ENCODE measurements at places on chromosomes 7 and 10.

DNA sequence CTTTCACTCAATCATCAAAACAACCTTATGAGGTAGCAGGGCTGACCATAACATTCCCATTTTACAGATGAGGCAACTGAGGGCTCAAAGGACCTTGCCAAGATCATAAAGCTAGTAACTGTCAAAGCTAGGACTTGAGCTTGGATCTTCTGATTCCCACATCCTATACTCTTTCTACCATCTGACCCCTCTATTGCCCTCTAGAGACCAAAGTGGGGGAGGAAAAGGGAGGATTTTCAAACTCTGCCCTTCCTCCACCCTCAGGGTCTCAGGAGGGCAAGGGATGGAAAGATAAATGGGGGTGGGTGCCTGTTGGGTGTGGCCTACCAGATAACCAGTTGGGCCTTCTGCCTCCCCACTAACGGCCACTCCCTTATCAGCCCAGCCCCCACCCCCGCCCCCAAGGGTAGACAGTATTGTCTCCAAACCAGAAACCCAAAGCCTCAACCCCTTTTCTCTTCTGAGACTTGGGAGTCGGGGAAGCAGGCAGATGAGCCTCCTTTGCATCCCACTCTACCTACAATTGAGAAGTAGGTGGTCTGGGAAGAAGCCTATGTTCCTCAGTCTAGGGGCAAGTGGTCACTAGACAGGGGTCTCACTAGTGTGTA lies 7.9 kb downstream of the LDB1 start:
- DNase-seq = no peak

DNA sequence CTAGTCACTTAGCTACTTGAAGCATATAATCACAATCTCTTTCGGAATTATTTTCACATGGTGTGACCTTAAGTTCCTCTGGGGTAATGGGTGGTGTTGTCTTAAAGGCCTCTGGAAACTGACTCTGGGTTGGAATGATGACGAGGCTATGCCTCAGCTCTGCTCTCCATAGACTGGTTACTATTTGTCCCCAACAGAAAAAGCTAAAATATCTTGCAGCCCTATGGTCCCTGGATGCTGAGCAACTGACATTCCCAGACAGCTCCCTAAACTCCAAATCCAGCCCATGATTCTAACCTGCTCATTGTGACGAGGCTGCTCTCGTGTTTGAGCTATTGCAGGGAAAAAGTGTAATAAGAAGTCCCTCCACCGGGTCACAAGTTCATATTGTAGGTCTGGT lies 51.6 kb downstream of the HBP1 start:
- DNase-seq = no peak

DNA sequence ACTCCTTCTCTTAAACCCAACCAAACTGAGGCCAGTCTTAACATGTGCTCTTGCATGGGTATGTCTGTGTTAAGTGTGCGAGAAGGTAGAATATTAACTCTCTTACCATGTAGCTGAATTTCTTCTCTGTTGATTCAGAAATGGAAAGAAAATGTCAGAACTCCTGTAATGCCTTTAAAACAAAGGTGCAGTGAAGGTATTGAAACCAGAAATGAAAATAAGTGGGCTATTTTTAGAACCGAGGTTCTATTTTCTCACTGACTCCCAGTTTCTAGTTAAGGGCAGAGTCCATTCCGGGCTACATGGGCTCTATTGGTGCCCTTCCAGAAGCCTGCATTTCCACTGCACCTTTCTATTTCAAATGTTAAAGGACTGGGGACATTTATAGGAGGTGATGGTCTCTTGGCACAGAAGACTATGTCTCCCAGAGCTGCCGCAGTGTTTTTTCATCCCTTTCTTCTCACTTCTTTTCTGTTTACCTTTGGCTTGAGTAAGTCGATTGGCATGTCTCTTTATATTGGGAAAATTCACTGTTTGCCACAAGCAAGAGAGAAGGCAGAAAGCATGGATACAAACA lies 174.9 kb downstream of the LRMDA start:
- no peak for DNase-seq

DNA sequence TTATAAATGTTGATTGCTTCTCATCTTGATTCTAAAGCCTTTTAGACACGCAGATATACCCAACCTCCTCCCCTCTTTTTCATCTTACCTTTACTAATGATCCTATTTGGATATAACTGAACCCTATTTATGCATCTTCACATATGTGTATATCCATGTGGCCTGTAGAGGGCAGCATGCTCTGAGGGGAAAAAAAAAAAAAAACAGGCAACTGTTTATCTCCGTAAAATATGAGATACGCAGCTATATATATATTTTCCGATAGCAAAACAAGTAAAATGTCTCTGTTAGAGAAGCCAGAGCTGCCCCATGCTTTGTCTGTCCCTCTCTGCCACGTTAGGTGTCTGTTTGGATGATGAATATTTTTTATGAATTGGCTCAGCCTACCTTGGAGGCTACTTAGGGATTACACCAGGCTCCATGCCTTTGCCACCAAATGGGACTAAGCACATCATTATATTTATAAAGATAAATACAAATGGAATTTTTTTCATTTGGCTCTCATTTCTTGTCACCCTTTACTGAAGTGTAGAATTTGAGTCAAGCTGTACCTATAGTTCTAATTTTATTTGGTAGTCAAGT lies 174.8 kb upstream of the FZD1 start:
- DNase-seq = peak; percentile 28

- DNase-seq = peak; percentile 48
Observed at GRCh38 chr7:95609277-95609971, 13.1 kb upstream of the PDK4 start.

- no peak for DNase-seq
Observed at GRCh38 chr10:93503075-93503474, 6.7 kb downstream of the CEP55 start.

DNA sequence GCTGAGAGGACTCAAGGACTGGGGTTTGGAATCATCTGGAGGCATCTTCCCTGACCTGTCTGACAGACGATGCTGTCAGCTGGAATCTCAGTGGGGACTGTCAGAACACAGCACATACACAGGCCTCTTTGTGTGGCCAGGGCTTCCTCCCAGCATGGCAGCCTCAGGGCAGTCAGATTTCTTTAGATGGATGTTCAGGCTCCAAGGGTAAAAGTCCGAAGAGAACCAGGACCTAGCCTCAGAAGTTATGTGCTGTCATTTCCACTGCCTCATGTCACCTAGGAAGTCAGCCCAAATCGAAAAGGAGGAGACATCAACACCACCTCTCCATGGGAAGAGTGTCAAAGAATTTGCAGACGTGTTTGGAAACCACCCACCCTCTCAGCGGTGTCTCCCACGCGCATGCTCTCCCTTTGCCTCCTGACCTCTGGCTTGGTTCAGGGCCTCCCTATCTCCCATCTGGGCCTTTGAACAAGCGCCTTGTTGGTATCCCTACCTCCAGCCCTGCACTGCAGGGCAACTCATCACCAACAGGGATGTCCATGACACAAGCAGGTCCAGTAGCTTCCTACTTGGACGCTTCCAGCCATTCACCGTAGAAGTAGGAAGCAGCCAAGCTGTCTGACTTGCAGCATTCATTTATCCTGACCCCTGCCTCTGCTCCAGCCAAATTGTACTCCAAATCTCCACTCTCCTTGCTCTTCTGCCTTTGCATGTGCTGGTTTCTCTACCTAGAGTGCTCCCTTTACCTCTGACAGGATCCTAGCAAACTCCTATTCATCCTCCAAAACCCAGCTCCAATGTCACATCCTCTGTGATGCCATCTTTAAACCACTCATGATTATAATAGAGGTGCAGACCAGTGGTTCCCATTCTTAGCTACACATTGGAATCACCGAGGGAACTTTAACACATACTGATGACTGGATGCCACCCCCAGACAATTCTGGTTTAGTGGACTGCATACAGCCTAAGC lies 121.6 kb downstream of the OAT start:
- no peak for DNase-seq

- peak; percentile 30 for DNase-seq
Observed at GRCh38 chr10:60305380-60305892, 84.2 kb downstream of the ANK3 start.

DNA sequence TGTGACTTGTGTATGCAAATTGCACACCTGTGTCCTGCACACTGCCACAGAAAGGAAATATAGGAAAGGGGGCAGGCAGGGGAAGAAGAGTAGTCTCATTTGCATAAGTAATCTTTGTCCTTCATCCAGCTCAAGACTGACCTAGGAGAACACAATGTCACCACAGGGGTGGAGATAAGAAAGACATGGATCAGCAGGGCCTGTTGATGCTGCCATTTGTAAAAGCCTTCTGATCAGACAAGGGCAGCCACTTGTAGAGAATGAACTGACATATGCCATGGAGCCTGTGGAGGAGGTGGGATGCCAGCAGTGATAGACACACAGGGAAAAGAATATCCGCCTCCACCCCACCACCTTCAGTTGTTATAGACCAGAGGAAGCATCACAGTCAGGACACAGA lies 528.9 kb downstream of the HTR7 start:
- DNase-seq = no peak

GRCh38 chr7:152313831-152314604 lies 121.8 kb downstream of the KMT2C start:
- peak; percentile 11 for DNase-seq

DNA sequence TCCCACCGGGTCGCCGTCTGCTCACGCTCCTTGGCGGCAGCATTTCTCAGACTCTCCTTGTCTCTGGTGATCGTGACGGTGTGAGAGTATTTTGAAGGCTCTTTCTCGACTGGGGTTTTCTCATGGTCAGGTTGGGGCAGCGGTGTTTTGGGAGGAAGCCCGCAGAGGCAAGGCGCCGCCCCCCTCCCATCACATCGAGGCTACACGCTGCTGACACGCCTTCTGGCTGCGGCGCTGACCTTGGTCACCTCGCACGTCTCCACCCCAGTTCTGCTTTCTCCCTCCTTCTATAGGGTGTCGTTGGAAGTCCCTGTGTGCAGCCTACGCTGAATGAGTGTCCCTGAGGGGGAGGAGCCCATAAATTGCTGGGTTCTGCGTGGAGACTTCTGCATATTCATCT lies 55.2 kb downstream of the GLRX3 start:
- DNase-seq = no peak

DNA sequence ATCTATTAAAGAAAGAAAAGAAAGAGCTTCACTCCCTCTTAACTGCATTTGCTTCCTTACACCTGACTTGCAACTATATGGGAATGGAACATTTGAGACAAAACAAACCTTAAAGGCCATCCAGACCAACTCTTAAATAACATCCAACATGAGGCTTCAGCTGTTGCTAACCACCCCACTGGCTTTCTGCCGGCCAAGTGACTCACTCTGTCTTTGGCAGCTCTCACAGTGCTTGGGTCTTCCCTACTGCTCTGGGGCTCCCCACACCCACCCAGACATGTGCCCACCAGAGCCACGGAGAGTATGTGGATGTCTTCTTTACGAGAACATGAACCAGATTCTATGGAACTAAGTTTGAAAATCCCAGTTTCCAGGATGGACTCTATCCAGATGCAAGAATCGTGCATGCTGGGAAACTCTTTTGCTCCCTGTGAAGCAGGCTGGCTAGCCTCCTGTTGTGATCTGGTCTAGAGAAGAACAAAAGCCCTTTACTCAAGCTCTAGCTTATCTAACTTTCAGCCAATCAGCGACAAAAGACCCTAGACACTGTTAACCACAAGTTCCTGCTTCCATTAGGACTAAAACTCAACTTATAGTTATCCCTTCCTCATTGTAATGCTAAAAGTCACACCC lies 245.7 kb downstream of the TCERG1L start:
- DNase-seq = no peak

DNA sequence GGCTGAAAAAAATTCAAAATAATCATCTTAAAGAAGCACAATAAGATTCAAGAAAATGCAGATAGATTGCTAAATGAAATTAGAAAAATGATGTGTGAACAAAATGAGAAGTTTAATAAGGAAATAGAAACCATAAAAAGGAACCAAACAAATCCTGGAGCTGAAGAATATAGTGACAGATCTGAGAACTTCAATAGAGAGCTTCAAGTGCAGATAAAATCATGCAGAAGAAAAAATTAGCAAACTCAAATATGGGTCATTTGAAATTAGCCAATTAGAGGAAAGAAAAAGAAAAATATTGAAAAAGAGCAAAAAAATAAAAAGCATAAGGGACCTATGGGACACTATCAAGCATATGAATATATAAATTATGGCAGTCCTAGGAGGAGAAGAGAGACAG lies 720.1 kb downstream of the PARD3 start:
- no peak for DNase-seq

DNA sequence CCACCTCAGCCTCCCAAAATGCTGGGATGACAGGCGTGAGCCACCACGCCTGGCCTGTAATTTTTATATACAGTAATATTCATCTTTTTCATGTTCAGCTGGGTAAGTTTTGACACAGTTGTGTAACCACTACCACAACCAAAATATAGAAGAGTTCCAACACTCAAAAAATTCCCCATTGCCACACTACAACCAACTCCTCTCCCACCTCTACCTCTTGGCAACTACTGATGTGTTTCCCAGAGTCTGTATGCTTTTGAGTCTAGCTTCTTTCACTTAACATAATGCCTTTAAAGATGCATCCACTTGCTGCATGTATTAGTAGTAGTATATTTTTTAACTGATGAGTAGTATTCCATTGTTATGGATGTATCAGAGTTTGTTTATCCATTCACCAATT lies 90.7 kb downstream of the SRPK2 start:
- DNase-seq = no peak

GRCh38 chr10:30073767-30074060 lies 14.3 kb upstream of the JCAD start:
- DNase-seq = no peak
